Esophagus squamous epithelium (tissue), 5 donors: ENCODE measurements at places on chromosomes 5 and 9.

- DNase-seq: no peak
Measured at GRCh38 chr5:39342460-39342859, 21.8 kb downstream of the C9 start.

DNA sequence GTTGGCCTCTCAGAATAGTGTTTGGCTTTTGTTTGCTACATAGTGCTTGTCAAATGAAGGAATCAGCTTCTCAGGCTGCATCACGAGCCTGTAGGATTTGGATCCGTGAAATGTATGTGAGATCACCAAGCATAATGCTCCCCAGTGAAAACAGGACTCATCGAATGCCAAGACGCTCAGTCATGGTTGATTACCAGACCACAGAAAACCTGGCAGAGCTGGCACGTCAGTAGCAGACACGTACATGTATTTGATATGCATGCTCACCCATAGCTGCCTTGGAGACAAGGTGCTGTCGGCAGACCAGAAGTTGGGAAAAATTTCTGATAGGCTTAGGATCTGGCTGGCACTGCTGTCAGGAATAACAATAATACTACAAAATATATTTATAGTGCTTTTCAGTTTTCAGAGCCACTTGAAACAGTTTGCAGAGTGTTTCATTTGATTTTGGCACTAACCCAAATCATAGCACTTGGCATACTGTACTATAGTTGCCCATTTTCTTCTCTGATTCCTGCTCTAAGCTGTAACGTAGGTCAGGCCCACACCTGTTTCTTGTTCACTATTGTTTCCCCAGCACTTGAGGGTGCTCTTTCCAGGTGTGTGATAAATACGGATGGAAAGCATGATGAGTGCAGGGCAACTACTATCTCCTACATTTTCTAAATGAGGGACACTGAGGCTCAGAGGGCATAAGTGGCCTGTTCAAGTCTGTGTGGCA lies 226.1 kb downstream of the NR3C1 start:
- DNase-seq: no peak

DNA sequence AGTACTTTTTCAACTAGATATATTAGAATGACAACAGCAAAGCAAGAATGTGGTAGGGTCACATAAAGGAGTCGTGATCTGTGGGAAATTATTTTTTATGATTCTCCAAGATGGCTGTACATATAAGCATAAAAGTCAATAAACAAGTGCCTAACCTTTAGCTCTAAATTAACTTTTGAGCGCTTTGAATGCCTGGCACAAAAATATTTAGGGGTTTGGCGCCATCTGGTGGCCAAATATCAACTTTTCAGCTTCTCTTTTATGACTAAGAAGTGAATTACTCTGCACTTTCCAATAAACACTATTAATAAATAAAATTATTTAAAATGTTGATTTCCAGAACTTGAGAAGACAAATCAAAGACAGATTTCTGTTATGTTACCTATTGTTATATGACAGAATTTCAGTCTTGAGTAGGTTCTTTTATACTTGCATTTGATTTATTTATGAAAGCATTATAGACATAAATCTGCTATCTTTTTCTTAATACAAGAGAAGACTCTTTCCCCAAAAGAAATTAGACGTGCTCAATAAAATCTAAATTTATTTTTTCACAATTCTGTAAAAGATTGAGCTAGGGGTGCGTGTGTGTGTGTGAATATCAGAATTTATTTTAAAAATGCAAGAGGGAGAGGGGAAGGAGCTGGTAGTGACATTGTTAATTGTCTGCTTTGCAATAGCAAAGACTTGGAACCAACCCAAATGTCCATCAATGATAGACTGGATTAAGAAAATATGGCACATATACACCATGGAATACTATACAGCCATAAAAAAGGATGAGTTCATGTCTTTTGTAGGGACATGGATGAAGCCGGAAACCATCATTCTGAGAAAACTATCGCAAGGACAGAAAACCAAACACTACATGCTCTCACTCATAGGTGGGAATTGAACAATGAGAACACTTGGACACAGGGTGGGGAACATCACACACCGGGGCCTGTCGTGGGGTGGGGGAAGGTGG lies 36.7 kb upstream of the ARRDC3 start:
- DNase-seq: no peak

GRCh38 chr5:147804334-147804733 lies 21.8 kb upstream of the JAKMIP2 start:
- DNase-seq: no peak

DNA sequence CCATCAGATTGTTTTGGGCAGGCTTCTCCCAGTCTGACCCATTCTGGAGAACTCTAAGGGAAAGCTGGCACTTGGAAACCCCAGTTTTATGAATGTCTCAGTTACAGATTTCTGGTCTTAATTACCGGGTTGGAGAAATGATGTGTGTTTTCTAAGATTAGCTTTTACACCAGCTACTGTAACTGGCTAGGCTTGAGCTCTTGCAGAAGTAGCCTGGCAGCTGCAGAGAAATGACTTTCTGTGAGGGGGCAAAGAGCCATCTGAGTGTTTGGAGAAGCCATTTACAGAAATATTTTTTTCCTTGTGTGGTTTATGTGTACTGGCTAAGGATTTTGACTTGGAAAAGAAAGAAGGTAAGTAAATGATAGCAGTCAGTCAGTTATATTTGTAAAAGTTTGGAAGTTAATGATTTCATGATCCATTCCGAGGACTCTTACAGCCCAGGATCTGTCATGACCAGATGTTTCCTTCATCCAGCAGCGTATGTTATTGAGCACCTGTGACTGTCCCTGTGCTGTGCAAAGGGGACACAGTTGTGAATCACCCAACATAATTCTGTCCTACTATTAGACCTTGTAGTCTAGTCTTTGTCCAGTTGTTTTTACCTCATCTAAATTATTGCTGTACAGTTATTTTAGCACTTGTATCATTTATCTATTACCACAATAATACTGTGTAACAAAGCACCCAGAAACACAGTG lies 53.7 kb upstream of the GDNF start:
- no peak for DNase-seq

GRCh38 chr9:136760424-136760823 lies 2.4 kb upstream of the LCN8 start:
- no peak for DNase-seq

GRCh38 chr9:6692881-6693361 lies 47.4 kb upstream of the GLDC start:
- no peak for DNase-seq

GRCh38 chr9:38066914-38067858 lies 1.8 kb downstream of the SHB start:
- no peak for DNase-seq

DNA sequence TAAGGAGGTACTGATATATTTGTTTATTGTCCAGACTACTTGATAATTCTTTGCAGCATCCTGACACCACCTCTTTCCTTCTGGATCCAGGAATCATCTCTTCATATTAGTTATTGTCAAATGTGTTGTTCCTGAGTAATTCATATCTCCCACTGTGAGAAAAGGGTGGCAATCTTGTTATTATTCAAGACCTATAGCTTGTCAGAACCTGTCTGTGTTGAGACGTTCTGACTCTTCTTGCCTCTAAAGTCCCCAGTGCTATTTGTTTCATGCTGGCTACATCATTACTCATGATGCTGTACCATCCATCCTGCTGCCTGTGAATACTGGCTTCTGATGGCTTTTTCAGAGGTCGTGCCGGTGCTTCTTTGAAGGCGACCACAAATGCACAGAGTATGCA lies 68.7 kb upstream of the TAF11L2 start:
- DNase-seq: no peak

DNA sequence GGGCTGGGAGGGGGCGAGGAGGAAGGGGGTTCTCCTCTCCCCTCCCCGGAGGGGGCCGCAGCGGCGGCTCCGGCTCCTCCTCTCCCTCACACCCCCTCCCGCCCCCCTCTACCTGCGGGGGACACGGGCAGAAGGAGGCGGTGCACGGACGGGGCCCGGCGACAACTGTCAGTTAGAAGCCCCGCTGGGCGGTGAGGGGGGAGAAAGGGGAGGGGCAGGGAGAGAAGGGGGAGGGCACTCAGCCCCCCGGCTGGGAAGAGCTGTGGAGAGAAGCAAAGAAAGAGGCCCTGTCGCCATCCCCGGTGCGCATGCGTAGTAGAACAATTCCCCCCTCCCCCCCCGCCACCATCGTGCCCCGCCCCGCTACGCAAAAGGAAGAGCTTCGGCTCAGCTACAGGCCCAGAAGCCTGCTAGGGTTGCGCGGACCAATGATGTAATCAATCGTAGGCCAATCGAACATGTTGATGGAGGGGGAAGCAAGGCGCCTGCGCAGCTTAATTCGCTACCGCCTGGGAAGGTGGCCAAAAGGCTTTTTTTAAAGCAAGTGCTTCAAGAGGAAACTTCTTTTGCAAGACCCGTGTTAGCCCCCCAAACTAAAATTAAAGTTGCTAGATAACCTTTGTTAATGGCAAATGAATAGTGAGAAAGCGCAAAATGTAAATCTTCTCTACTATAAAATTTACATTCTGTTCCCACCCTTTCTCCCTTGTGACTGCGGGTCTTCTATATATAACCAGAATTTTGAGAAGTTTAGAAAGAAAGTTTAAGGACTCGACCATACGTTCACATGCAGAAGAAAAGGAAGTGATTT lies 7.0 kb downstream of the RANBP6 start:
- DNase-seq: peak; percentile 67

DNA sequence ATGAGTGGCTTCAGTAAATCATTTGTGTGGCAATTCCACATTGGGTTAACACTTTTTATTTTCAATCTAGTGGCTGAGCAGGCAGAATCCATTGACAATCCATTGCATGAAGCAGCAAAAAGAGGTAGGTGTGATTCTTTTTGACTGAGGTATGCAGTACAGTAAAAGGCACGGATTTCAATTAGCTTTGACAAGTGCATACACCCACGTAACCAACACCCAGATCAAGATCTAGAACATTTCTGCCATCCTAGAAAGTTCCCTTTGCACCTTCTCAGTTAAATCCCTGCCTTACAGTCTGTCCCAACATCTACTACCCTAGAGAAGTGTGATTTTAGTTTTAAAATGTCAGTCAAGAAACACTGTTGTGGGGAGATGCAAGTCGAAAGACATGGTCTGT lies 43.4 kb downstream of the OSTF1 start:
- no peak for DNase-seq

DNA sequence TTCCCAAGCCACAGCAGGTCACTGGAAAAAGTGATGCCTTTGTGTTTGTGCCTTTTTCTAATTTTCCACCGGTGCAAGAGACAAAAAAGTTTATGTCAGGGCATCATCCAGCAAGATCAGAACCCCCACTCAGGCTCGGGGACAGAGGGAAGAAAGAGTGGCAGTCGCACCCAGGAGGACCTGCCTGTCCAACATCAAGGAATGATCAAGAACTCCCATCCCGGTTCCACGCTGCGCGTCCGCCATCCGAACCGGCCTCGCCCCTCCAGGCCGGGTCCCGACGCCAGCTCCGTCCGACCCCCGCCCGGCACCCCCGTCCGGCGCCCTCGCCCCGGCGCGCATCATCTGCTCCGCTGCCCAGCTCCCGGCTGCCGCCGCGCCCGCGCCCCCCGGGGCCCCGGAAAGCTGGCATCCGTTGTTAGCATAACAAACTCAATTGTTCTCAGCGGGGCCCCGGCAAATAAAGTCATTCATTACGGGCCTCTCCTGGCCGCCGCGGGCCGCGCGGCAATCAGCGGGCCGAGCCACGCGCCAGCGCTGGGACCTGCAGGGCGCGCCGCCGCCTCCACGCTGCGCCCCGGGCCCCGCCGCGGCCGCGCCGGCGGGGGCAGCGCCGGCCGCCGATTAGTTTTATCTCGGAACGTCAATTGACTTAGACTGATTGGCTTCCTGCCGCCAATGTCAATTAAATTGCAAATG lies 48.1 kb downstream of the PAX5 start:
- no peak for DNase-seq

- DNase-seq: no peak
Measured at GRCh38 chr5:78997090-78997489, 12.0 kb upstream of the ARSB start.

GRCh38 chr9:95623640-95624039 lies 106.9 kb upstream of the PTCH1 start:
- DNase-seq: no peak

- DNase-seq: no peak
Measured at GRCh38 chr9:107046692-107047091, 183.7 kb downstream of the ZNF462 start.

- DNase-seq: no peak
Measured at GRCh38 chr5:78243639-78244038, 50.9 kb downstream of the AP3B1 start.

GRCh38 chr9:3526165-3526996 lies 580 bp upstream of the RFX3 start:
- DNase-seq: peak; percentile 58

DNA sequence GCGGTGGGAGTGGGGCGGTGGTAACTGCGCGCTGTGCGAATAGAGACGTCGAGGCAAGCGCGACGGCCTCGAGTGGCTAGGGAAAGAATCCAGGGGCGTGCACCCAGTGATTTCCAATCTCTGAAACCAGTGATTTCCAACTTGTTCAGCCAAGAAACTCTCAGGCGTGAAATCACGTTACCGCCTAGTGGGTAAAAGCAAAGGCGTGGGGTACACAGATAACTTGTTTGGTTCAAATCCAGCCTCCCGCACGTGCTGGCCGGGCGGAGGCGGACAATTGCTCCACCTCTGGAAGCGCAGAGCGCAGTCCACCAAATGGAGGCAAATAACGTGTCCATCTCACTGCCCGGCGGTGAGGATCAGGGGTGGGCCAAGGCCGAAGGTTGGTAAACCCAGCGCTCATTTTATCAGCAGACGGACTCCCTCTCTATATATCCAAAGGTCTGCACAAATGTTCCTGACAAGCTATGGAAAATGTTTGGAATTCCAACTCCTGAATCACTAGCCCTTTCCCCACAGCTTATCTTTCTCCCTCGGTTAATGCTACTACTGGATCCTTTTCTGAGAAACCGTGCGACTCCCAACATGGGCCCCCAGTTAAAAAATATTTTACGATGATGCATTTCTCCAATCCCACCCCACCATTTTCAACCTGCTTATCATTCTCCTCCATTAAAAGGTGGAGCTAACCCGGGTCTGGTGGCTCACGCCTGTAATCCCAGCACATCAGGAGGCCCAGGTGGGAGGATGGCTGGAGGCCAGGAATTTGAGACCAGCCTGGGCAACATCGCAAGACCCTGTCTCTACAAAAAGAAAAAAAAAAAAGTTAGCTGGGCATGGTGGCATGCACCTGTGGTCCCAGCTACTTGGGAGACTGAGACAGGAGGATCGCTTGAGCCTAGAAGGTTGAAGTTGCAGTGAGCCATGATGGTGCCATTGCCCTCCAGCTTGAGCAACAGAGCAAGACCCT lies 950 bp upstream of the FNBP1 start:
- no peak for DNase-seq

- no peak for DNase-seq
Measured at GRCh38 chr9:88932766-88933165, 58.5 kb upstream of the S1PR3 start.

- no peak for DNase-seq
Measured at GRCh38 chr9:2809692-2810419, 34.0 kb downstream of the PUM3 start.

- no peak for DNase-seq
Measured at GRCh38 chr5:164392531-164392930, 887.1 kb downstream of the MAT2B start.

- no peak for DNase-seq
Measured at GRCh38 chr9:113677057-113677456, 199.1 kb upstream of the ZNF618 start.

- no peak for DNase-seq
Measured at GRCh38 chr5:111447822-111448221, 64.5 kb downstream of the STARD4 start.

- DNase-seq: no peak
Measured at GRCh38 chr9:129725795-129726251, 27.0 kb downstream of the PTGES start.
